ENCODE measurements at places on chromosomes 4 and X.

GRCh38 chr4:39037941-39038340 is 5.7 kb upstream of the TMEM156 start:
- no peak for DNase-seq

- DNase-seq: no peak
Measured at GRCh38 chr4:91984466-91984865, 319.3 kb upstream of the GRID2 start.

DNA sequence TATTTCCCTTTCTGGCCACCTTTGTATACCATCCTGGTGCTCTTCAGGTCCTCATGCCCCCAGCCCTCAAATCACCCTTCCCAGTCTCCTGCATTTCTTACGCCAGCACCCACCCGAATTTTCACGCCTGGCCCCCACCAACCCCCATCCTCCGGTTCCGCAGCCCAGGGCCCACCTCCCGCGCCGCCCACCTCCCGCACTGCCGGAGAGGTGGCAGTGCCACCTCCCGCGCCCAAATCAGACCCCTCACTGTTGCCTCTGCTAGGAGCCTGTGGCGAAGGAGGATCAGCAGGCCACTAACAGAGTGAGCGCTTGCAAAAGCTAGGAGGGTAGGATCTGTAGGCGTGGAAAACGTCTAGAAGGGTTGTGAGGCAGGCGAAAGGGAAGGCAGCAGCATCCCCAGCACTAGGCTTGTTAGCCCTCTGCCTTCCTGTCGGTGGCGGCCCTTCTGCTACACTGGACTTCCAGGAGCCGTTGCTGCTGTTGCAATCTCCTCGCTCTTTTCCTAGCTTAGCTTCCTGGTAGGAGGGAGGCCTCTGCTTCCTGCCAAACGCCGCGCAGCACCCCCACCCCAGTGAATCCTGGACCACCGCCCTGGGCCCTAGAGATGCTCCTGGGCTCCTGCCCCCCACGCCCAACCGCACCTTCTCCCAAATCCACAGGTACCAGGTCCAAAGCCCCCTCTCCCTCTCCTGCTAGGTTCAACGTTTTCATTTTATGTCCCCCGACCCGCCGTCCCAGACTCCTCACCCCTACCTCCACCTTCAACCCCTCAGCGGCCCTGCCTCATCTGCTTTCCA is 51.0 kb downstream of the SPIN2B start:
- DNase-seq: no peak

- DNase-seq: no peak
Measured at GRCh38 chr4:16079046-16079445, 4.8 kb downstream of the PROM1 start.

Data from fibroblast of lung (primary cell).